ENCODE measurements at places on chromosomes 13 and 19. TPM values are rescaled to one million over a fixed set of nuclear protein-coding genes. Genes with fewer than 3 reads are reported as not detected.

DNA sequence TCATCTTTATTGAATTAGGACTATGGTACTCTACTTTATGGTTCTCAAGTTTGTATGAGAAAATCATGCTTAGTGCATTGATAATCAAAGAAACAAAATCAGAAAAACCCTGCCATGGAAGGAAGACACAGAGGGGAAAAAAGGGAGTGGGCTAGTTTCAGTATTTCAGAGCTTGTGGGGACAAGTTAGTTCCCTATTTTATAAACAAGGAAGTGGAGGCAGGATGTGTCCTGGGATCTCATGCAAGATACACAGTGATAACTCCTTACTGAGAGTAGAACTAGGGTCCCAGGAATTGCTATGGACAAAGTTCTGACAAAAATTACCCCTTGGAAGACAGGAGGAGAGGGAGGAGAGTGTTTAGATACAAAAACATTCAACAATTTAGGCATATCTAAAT lies 1277.3 kb downstream of the UQCRFS1 start:
- DNase-seq: no peak

DNA sequence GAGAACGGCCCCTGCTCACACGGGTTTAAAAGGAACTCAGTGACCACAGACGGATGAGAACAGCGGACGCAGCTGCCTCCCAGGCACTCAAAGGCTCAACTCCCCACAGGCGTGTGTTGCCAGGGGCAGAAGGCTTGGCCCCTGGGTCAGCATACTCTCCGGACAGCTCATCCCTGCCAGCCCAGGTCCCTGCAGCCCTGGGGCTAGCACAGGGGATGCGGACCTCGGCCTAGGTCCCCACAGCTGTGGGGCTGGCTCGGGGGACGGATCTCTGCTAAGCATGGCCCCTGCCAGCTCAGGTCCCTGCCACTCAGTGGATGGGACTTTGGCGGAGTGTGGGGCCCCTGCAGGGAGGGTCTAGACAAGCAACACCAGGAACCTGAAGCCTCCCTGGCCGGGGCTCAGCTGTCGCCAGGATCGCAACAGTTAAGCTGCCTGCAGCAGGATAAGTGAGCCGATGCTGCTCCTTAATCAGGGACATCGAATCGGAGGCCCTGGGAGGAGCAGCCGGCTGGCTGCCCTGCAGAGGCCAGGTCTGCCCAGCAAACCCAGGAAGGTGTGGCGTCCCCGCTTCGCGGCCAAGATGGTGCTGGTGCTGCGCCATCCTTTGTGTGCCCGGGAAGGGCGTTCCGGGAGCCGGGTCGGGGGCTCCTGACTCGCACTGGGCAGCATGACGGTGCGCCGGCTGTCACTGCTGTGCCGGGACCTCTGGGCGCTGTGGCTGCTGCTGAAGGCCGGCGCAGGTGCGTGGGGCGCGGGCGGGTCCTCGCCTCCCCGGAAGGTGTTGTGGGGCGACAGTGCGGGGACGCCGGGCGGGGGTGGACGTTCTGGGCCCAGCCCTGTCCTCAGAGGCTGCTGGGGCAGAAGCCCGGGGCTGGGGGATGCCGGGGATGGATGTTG lies 32.5 kb downstream of the MCF2L start:
- no peak for DNase-seq

GRCh38 chr19:49217382-49217781 lies 59.8 kb downstream of the TRPM4 start:
- no peak for DNase-seq

DNA sequence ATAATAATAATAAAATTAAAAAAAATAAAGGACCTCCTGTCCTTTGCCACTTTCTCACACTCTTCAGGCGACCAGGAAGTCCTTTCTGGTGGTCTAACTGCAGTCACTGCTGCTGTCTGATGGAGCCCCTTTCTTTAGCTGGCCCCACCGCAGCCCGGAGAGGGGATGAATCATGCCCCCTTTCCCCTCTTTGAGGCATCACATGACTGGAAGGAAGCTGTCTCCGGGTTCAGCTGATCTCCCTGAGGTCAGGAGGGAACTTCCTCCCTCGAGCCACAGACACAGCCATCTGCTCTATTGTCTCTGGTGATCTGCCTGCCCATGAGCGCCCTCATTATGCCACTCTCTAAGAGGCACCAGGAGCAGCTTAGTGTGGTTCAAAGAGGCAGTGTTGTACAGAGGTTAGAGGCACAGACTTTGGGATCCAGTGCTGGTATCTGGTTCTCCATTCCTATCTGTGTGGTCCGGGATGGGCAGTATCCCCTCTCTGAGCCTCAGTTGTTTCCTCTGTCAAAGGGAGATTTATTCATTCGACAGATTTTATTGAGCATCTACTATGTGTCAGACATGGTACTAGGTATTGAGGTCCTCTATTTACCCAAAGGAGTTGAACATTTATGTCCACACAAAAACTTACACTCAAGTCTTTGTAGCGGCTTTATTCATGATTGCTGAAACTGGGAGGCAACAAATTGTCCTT lies 30.0 kb downstream of the VAV1 start:
- no peak for DNase-seq

The MED29 gene
- 42.9 TPM for total RNA-seq
